ENCODE measurements at places on chromosomes 16 and 17.
A peak's percentile ranks its signal among the peaks of the same experiment; 100 is the strongest.

GRCh38 chr16:50711040-50711439, 17.6 kb downstream of the NOD2 start:
- DNase-seq = no peak

DNA sequence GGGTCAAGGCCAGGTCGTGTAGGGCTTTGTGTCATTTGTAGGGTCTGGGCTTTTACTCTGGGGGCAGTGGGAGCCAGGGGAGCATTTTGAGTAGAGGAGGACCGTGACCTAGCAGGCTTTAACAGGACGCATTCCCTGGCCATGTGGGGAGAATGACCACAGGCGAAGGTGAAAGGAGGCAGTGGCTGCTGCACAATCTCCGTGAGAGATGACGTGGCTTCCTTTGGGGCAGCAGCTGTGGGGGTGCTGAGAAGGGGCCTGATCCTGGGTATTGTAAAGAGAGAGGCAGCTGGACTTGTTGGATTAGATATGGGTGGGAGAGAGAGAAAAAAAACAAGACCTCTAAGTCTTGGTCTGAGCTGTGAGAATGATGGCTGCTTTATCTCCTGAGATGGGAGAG, 46.0 kb downstream of the KATNIP start:
- DNase-seq = no peak

- peak; percentile 43 for DNase-seq
Observed at GRCh38 chr16:10312784-10313724, 72.8 kb upstream of the ATF7IP2 start.

DNA sequence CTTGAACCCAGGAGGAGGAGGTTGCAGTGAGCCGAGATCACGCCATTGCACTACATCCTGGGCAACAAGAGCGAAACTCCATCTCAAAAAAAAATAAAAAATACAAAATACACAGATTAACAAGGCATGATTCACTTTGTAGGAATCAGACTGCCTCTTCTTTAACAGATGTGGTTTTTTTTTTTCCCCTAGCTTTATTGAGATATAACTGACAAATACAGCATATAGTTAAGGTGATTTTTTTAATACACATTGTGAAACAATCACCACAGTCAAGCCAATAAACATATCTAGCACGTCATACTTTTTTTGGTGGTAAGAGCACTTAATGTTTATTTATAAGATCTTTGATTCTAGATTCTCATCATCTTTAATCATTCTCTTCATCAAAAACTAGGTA, 87.8 kb downstream of the SPAG9 start:
- DNase-seq = no peak

DNA sequence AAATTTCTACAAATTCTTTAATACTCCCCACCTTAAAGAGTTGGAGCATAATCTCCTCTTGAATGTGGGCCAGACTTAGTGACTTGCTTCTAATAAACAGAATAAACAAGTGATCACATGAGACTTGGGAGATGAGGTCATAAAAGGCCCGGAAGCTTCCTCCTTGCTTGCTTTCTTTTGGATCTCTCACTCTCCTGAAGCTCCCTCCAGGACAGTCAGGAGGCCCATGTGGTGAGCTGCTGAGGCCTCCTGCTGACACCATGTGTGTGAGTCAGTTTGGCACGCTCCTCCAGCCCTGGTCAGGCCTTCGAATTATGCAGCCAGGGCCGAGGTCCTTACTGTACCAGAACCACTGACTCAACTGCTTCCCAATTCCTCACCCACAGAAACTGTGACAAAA, 53.2 kb downstream of the NDEL1 start:
- DNase-seq = no peak

GRCh38 chr16:81946206-81946605, 65.1 kb downstream of the SDR42E1 start:
- no peak for DNase-seq

GRCh38 chr17:75307957-75308731, 18.9 kb upstream of the SLC25A19 start:
- no peak for DNase-seq

GRCh38 chr16:53061701-53062159, 6.9 kb downstream of the CHD9 start:
- peak; percentile 89 for DNase-seq

DNA sequence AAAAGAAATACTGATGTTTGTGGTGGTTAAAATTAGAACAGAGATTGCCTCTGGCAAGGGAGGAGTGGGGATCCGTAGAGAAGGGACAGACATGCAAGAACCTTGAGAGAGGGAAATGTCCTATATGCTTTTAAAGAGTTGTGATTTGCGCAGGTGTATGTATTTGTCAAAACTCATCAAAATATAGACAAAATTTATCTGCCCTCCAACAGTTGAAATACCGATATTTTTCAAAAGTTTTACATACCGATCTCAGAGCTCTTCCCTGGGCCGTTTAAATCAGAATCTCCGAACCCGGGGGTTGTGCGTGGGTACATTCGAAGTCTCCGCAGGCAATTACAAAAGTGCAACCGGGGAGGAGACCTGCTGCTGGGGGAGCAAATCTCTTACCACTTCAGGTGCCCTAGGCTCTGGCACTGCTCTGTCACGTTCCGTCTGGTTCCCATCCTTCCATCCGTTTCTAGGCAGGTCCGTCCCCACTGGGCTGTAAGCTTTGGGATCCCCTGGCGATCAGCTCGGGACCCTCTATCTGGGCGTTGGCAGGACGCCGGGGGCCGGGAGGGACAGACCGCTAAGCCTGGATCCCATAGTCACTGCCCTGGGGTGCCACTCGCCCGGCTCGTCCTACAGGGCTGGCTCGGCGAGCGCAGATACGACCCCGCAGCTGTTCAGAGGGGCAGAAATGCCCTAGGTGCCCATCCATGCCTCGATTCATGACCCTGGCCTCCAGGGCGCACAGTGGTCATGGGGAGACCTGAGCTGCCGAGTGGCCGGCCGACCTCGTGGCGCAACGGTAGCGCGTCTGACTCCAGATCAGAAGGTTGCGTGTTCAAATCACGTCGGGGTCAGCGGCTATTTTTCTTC, 4.2 kb downstream of the BORCS6 start:
- peak; percentile 92 for DNase-seq

DNA sequence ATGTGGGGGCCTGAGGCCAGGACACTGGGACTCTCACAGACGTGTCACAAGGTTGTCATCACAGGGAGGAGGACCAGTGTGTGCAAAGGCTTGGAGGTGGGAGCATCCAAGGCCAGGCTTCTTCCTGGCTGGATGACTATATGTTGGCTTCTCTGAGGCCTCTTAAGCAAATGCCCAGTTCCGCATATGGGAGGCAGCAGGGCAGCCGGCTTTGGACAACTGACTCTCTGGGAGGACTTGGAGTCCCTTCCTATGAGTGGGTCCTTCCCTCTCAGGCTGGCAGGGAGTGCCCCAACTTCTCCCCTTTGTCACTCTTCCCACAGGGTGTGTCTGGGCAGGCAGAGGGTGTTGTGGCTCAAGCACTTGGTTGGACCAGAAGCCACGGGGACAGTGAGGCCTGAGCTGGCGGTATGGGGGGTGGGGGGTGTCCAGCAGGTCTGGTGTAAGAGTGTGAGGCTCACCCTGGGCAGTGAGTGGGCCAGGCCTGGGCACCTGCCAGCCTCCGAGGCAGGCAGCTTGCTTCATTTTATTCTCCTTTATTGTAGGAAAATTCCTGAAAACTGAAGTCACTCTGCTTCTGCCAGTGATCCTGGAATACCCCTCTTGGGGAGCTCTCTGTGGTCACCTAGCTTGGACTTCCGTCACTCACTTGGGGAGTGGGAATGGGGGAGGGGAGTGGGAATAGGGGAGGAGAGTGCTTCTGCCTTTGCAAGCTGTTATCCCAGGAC, 14.9 kb downstream of the ADGRG1 start:
- DNase-seq = no peak

- DNase-seq = no peak
Observed at GRCh38 chr17:18025241-18025944, 13.6 kb downstream of the ATPAF2 start.

- DNase-seq = peak; percentile 10
Observed at GRCh38 chr17:36008998-36009665, 7.8 kb upstream of the CCL15 start.

DNA sequence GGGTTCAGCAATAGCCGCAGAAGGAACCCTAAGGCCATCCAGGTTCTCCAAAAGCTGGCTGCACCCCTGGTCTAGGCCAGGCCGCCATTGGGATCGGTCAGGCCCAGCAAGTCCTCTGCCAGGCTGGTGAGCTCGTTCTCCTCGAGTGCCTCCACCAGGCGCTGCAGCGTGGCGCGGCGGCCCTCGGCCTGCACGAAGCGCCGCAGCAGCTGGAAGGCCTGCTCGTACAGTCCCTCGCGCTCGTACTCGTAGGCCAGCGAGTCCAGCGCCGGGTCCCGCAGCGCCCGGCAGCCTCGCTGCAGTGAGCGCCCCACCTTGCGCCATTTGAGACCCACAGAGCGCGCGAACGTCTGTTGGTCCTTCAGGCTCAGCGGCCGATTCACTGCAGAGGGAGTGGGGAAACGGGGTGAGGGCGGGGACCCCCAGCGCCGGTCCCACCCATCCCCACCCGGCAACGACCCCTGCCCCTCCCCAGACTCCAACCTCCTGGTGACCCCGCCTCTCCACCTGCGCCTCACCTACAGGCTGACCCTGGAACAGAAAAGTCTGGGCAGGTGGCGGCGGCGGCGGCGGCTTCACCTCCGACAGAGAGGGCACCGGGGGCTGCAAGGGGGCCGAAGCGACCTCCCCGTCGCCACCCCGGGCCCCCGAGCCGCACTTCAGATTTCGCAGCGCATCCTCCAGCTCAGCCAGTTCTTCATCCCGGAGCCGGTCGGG, 3.9 kb upstream of the B3GNT9 start:
- DNase-seq = peak; percentile 35

GRCh38 chr16:87765776-87766484, at the start of gene KLHDC4:
Gene KLHDC4, minus strand, starts transcription at chr16:87765986. Its CDS starts 96 bp downstream, at chr16:87765890.
- DNase-seq = peak; percentile 93

GRCh38 chr17:19996086-19996485, 13.1 kb upstream of the SPECC1 start:
- no peak for DNase-seq

- DNase-seq = no peak
Observed at GRCh38 chr17:70780031-70780430, 610.7 kb downstream of the KCNJ2 start.

DNA sequence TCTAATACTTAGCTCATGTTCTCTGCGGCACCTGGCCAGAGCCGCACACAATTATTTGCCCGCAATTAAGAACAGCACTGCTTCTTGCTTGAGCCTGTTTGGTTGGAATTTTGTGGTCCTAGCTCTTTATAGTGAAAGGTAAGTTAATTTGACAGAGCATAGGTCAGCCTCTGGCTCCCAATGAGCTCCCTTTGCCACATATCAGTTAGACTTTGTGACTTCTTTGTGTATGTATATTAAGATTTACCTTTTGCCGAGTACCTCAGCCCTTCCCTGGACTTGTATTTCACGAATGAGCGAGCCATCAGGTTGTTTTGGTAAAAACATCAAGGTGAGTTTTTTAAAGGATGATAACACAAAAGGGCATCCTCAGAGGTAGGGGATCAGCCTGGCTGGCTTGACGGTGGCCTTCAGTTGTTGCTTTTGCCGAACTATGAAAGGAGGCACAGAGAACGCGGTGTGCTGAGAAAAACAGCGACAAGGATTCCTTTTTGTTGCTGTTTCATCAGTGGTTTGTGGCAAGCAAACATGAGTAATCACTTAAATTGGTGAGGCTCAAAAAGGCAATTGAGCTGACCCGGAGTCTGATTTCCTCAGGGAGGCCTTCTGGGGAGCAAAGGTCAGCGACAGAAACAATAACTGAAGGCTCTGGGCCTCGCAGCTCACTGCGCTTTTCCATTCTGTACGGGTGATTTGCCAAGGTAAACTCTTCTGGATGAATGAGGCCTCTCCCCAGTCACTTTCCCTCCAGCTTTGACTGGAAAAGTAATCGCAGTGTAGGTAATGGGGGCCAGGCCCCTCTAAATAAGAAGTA, 163.6 kb downstream of the HS3ST3A1 start:
- DNase-seq = no peak

DNA sequence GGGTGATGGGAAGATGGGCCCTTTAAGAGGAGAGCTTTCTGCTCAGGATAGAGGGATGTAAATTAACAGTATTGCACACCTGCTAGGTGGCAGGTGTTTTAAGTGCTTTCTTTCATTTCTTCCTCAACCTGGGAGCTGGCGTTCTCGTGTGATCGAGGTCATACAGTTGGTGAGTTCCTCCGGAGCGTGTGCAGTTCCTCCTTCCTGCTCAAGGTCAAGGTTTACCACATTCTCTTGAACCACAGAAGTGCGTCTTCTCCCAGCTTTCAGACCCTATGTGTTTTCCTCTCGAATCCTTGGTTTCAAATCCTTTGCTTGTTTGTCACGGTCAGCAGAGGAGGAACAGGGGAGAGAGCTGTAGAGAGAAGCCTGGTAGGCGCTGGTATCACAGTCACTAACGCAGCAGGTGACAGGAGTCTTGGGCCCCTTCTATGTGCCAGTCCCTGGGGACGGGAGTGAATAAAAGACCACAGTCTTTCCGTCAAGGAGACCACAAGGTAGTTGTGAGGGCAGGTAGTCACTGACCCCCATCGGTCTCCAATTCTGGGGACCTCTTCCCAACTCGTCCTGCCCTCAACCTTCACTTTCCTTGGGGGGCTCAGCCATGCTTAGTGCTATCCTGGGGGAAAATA, 791 bp downstream of the DNAI2 start:
- no peak for DNase-seq

- no peak for DNase-seq
Observed at GRCh38 chr16:4431023-4431422, 5.4 kb downstream of the DNAJA3 start.

DNA sequence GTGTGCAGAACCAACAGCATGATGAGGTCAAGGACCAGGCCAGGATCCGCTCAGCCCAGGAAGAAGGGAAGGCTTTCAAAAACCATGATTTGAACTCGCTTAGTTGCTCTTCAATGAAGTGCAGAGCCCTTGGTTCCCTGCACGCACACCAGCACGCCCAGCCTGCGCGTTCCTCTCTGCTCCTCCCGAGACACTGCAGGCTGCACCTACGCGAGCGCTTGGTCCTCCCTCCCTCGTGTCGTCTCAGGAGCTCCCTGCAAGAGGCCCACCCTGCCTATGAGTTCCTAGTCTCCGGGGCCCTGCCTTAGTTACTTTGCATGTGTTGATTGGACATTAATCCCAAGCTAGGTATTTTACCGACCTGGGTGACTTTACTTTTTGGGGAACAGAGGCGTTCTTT, 132.9 kb upstream of the TNRC6C start:
- no peak for DNase-seq

- no peak for DNase-seq
Observed at GRCh38 chr17:81859906-81860755, at the start of gene P4HB. Gene P4HB, minus strand, starts transcription at chr17:81860535. Its CDS starts 64 bp downstream, at chr17:81860471.

- peak; percentile 32 for DNase-seq
Observed at GRCh38 chr16:27169511-27170071, 33.7 kb upstream of the KDM8 start.

- peak; percentile 61 for DNase-seq
Observed at GRCh38 chr17:28925912-28926365, 23.1 kb upstream of the DHRS13 start.

- DNase-seq = no peak
Observed at GRCh38 chr16:11554053-11554452, 32.7 kb downstream of the LITAF start.

DNA sequence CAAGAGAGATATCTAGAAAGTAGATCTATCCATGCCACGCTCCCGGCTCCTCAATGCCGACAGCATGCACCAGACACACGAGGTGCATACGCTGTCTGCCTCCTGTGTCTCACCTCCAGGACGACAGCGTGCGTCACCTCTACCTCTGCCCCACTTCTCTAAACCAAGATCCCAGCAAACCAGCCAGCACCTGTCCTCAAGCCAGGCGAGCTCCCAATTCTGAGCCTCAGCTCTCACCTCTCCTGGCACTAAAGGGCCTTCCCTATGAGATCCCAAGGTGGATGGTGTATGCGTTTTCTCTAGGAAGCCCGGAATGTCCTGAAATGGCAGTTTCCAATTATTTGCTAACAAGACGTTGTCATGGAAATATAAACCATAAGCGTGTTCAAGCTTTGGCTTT, 36.2 kb upstream of the RCVRN start:
- no peak for DNase-seq

All from B cell (primary cell).